Stimulated activated CD8-positive, alpha-beta memory T cell treated with anti-CD3 and anti-CD28 coated beads, Interleukin-7, amount 100 ng/mL, for 24 hours (primary cell): ENCODE measurements at places on chromosomes 2 and 18.

DNA sequence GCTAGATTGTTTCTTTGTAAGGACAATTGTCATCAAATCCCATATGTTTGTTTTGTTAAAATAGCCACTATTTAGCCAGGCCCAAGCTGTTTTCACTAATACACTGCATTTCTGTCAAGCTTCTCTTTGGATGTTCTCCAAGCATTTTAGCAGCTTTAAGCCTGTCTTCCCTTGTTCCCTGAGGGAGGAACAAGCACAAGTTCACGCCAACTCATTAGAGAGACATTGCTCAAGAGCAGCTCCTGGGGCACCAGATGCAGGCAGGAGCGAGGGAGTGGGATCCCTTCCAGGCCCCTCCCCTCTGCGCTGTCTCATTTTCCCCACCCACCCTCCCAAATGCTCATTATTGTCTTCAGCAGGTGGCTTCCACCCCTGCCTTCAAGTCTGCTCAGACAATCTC, 32.6 kb upstream of the PPP3R1 start:
- no peak for DNase-seq

DNA sequence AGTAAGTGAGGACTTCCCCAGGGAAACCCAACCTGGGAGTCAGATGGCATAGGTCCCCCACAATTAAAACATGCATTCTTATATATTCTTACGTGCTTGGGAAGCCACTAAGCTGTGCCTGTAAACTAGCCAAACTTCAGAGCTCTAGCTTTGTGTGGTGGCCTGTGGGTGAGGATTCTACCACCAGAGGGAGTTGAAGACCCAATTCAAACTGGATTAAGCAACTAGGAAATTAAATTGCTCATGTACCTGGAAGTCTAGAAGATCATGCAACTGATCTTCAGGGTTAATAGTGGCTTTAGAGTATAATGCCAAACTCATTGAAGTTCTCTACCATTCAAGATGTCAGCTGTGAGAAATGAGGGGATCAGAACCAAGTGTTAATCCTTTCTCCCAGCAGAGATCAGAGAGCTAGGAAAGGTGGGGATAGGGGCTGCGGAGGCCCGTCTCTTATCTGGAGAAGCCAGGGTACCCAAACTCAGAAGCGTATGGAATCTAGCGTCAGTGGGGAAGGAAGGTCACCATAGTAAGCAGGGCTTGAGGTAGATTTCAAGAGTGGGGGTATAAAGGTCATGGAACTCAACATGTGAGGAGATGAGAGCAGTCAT, 53.2 kb upstream of the CCDC85A start:
- no peak for DNase-seq

GRCh38 chr2:239773228-239774141, 251.7 kb downstream of the NDUFA10 start:
- no peak for DNase-seq

- DNase-seq = no peak
These were observed 4.7 kb downstream of the SCYGR5 start for GRCh38 chr2:227671170-227671905.

GRCh38 chr18:13295894-13296293, 77.3 kb downstream of the LDLRAD4 start:
- no peak for DNase-seq

DNA sequence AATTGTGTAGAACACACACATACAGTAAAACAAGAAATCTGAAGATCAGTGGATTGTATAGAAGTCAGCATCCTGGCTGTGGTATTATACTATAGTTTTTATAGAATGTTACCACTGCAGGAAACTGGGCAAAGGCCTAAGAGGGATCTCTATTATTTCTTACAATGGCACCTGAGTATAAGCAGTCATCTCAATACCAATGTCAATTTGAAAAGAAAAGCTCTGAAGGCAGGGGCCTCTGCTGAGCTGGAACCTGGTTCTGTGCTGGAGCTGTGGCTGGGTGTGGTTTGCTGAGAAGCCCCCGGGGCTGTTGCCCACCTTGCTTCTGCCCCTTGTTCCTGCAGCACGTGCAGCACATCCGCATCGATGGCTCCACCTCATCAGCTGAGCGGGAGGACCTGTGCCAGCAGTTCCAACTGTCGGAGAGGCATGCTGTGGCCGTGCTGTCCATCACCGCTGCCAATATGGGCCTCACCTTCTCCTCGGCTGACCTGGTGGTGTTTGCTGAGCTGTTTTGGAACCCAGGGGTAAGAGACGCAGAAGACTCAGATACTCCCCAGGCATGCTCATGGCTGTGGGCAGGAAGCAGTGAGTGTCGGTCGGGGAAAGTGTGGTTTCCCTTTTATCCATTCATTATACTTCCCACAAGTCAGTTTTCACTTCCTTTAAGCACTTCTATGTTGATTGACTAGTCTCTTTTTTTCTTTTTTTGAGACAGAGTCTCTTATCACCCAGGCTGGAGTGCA, 23.5 kb upstream of the RPL37A start:
- DNase-seq = no peak

DNA sequence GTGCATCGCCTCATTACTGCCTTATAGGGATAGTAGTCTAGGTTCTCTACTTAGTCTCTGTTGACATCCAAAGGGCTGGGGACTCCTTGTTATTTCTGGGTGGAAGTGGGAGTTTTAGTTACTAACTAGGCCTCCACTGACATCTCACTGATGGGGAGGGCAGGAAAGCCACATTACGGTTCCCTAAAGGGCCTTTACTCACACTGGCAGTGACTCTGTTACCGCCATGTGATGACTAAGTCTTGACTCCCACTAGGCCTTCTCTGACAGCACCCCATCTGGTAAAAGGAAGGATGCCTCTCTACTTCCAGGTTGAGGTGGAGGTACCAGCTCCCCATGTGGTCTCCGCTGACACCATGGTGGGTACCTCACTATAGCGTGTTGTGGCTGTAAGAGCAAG, 14.0 kb upstream of the BCL2L11 start:
- DNase-seq = no peak

DNA sequence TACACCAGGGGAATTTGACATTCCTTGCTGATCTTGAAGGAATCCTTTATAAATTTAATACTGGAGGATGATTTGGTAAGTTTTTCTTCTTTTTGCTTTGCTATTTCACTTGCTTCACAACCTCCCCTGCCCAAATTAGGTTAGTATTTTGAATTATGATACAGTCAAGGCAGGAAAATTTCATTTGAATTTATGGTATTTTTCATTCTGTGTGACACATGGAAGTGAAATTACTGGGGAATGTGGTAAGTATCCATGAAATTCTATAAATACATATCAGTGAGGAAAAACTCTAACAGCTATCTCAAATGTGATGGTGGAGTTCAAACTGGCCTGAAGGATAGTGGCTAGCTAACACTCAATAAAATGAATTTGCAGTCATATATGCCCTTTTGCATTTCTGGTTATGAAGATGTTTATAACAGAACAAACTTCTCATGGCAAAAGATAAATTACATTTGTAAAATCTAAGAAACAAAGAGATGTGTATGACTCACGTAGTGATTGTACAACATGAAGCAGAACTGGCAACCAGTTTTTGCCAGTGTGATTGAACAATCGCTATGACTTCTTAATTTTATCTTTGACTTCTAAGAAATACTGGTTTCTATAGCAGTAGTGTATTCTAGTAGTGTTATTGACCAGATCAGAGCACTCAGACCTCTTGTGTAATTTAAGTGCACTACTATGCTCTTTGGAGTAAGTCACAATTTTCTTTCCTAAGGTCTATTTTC, 152.6 kb downstream of the IKZF2 start:
- no peak for DNase-seq

- no peak for DNase-seq
These were observed 222.1 kb downstream of the MTX2 start for GRCh38 chr2:176491172-176491904.

DNA sequence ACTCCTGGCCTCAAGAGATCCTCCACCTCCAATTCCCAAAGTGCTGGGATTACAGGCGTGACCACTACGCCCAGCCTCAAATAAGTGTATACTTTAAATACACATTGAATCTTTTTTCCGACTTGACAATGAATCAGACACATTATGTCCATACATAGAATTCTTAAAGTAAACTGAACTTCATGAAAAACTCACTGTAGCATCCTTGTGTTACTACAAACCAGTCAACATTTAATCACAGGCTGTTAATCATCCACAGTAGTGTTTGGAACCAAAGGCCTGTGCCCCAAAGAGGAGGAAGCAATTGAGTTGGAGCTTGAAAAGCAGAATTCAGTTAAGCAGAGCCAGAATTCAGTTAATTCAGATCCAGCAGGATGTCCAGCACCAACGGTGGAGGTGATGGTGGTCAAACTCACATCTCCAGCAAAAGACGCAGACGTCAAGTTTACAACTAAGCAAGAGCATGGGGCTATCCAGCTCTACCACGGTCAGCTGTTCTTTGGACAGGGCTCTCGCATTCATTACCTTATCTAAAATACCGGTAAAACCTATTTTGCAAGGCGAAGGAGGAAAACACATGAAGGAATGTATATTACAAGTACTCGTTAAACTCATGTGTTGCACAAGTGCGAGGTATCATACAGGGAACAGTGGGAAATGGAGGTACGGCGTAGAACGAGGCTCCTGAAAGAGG, 1.2 kb downstream of the SLC39A6 start:
- DNase-seq = no peak

GRCh38 chr2:69605284-69605683, 38.3 kb downstream of the AAK1 start:
- DNase-seq = no peak

DNA sequence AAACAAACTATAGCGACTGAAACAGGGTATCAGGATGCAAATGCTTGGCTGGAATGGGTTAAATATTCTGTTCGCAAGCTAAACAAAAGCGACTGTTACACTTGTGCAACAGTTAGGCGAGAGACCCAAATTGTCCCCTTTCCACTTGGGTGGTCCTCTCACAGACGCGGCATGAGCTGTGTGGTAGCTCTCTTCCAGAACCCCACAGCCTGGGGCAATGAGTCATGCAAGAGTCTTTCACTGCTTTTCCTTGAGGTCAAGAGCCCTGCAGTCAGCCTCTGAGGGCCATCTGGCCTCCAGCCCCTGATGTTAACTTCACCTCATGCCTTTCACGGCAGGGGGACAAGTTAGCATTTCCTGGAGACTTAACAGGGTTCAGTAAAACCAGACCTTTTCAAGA, 25.7 kb downstream of the SULT1C4 start:
- DNase-seq = no peak

DNA sequence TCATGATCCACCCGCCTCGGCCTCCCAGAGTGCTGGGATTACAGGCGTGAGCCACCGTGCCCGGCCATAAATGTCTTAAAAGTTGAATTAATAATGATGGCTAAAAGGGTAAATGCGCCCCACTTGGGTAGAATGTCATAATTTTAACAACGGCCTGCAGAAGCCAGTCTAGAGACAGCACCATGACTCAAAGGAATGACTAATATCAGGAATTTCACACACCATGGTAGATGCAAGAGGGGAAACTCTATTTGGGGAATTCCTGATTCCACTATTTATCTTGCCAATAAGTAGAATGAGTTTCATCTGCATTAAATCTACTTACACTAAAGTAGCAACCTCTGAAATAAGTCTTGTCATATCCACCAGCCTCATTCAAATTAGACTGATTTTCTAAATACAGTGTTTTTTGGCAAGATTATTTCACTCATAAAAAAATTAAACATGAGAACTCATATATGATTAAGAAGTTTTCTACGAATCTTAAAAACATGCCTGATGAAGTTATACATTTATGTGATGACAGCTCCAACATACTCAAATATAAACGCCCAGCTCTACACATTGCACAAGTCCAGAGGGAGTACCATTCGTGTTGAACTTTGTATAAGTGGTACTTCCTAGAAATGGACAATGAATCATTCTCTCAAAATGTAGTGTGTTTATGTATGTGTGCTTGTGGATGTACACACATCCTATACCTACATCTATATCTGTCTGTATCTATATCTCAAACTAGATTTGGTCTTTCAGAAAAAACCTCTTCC, 309.7 kb downstream of the IRS1 start:
- no peak for DNase-seq
